ENCODE measurements at places on chromosomes 7 and 10. TPM values are rescaled to one million over a fixed set of nuclear protein-coding genes. Genes with fewer than 3 reads are reported as not detected.

MALRD1 gene
- polyA plus RNA-seq: not detected

HHEX gene
- polyA plus RNA-seq: 2.6 TPM

LZTS2 gene
- polyA plus RNA-seq: 47.5 TPM

INSYN2A gene
- polyA plus RNA-seq: 0.06 TPM

ELAPOR2 gene
- polyA plus RNA-seq: 1.4 TPM

ZNF282 gene
- polyA plus RNA-seq: 11.6 TPM

DOCK1 gene
- 24.9 TPM for polyA plus RNA-seq

ADAP1 gene
- 5.1 TPM for polyA plus RNA-seq

EEPD1 gene
- 2.5 TPM for polyA plus RNA-seq

PTER gene
- polyA plus RNA-seq: 9.3 TPM

HOXA10 gene
- polyA plus RNA-seq: 59.6 TPM

ZCCHC24 gene
- polyA plus RNA-seq: 34.2 TPM

HOXA7 gene
- 4.4 TPM for polyA plus RNA-seq

PRXL2A gene
- polyA plus RNA-seq: 1.0 TPM

SPDYE6 gene
- not detected for polyA plus RNA-seq

Measured in BJ (cell line).